Pulmonary artery endothelial cell (primary cell): ENCODE measurements at places on chromosomes 2 and 18.

- no peak for DNase-seq
These were observed 87.8 kb downstream of the PDE11A start for GRCh38 chr2:177984749-177985148.

GRCh38 chr18:60982329-60982695 is 350.9 kb upstream of the CDH20 start:
- no peak for DNase-seq

- DNase-seq = no peak
These were observed 18.2 kb downstream of the GNLY start for GRCh38 chr2:85712336-85712735.

DNA sequence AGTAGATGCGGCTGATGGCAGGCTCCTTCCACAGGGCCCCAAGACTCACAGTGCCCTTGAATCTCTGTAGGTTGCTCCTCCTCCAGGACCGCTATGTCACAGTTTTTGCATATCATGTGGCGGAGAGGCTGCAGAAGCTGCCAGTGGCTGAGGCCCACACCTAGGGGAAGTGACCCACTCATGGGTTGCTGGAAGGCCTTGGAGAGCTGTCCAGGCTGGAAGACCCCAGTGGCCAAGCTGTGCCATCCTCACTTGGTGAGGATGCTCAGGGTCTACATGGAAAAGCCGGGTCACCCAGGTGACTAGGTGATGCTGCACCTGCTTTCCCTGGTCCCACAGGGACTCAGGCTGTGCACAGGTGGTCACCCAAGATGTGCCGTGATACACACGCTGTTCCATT is 90.6 kb downstream of the SEPTIN10 start:
- DNase-seq = no peak

DNA sequence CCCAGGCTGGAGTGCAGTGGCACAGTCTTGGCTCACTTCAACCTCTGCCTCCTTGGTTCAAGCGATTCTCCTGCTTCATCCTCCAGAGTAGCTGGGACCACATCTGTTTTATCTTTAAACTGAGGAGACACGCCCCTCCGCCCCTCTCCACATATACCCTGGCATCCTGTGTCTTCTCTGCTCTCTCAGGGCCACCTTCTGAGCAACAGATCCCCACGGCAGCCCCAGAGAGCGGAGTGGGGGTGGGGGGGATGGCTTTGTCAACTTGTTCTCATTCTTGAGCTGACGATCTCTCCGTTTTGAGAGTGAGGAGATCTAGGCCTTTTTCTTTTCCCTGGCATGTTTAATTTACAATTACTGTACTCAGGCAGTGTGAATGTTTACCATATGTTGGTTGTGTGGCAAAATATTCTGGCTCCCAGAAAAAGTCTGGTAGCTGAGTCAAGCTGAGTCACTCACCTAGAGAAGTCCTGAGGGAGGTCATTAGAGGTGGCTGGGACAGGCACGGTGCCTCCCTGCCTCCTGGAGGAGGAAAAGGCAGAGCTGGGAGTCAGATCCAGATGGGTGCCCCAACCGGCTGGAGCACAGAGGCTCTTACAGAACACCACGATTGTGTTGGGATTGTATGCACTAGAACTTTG is 19.5 kb upstream of the ID2 start:
- no peak for DNase-seq

- no peak for DNase-seq
These were observed 104.3 kb upstream of the ST6GAL2 start for GRCh38 chr2:106990297-106990696.

- DNase-seq = no peak
These were observed 6.7 kb downstream of the ZNF521 start for GRCh38 chr18:25345081-25345866.

GRCh38 chr2:56309626-56310170 is 125.9 kb downstream of the CCDC85A start:
- DNase-seq = no peak

- no peak for DNase-seq
These were observed 24.0 kb downstream of the KCNIP3 start for GRCh38 chr2:95320986-95321767.

- DNase-seq = no peak
These were observed 233.8 kb upstream of the NOL4 start for GRCh38 chr18:34458410-34458977.

DNA sequence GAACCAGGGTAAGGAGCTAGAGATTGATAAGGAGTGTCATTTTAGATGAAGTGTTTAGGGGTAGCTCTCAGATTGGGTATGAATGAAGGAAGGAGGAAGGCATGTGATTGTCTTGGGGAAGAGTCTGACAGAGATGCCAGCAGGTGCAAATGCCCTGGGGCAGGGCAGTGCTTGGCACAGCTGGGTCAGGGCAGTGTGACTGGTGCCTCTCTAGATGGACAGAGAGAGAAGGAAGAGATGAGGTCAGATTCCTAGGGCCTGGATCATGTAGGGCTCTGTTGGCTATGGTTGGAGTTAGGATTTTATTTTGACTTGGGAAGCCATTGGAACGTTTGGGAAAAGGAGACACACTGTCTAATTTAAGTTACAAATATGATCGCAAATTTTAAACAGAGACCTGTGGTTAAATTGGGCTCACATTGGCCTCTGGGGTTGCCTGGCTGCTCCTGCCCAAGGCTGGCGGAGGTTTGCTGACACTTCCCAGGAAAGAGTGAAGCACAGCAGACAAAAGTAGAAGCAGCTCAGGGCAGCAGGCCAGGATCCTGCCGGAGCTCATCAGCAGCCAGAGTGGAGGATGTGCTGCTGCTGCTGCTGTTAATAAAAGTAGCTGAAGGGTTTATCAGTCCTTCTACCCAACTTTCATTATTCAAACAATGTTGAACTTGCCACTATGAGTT is 32.7 kb upstream of the FHL2 start:
- DNase-seq = no peak

- DNase-seq = no peak
These were observed 833.7 kb upstream of the CHAC2 start for GRCh38 chr2:52933878-52934277.

DNA sequence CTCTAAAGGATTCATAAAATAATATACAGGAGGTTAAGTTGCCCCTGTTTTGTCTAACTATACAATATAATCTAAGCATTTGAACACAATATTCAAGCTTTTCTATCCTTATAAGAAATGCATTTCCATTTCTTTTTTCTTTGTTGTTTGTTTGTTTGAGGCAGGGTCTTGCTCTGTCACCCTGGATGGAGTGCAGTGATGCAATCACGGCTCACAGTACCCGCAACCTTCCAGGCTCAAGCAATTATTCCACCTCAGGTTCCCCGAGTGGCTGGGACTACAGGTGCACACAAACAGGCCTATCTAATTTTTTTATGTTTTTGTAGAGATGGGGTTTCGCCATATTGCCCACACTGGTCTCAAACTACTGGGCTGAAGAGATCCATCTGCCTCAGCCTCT is 307.8 kb downstream of the ZNF804A start:
- no peak for DNase-seq

DNA sequence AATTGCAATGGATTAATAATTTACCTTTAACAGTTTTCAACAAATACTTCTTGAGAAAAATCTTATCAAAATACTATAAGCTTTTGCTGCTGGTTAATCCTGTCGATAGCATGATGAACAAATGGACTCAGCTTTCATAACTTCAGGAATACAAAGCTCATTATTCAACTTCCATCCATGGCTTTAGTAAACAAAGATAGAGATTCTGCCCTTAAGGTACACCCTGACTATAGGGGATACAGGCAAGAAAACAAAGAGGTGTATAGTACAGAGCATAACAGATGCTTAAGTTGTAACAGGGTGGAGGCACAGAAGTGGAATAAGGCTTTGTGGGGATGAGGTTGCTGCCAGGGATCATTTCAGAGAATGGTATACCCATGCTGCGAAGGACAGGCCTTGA is 272.5 kb upstream of the STON1 start:
- no peak for DNase-seq

- DNase-seq = no peak
These were observed 63.1 kb downstream of the AAK1 start for GRCh38 chr2:69580486-69580885.

GRCh38 chr2:42969231-42970150 is 177.1 kb upstream of the HAAO start:
- DNase-seq = no peak

DNA sequence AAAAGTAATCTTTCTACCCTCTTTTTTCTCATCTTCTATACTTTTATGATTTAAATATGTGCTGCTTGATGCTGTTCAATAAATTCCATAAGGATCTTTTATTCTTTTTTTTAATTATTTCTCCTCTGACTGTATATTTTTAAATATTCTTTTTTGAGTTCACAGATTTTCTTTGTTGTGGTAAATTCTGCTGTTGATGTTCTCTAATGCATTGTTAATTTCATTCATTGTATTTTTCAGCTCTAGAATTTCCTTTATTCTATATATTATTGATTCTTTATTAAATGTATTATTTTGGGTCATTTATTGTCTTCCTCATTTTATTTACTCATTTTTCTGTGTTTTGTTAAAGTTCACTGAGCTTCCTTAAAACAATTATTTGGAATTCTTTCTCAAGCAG is 260.9 kb downstream of the ZNF804A start:
- DNase-seq = no peak

DNA sequence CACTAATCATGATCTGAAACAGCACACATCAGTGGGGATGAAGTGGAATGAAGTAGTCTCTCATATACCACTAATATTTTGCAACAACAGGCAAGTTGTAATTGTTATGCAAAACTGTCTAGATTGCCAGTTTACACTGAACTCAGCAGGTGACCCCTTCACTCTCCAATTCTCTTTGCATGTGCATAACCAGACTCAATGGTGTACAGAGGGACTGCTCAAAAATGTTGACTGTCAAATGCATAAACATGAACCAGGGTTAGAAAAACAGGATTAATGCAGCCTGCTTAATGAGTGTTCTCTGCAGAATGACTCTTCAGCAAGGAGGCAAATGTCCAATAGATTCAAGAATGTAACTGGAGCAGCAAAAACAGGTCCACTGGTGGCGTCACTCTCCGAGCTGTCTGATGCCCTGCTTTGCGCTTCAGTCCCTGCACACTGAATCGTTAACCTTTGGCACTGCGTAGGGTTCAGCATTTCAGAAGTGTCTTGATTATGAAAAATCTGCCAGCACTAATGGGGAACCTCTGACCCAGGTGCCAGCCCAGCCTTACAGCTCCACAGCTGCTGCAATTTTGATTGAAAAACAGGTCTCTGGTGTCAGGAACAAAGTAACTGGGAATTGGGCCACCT is 209.3 kb downstream of the TDRD15 start:
- no peak for DNase-seq

GRCh38 chr18:37612524-37613252 is 47.1 kb upstream of the CELF4 start:
- no peak for DNase-seq

GRCh38 chr18:10207682-10208345 is 246.6 kb upstream of the APCDD1 start:
- DNase-seq = no peak

GRCh38 chr2:102037681-102038080 is 45.9 kb downstream of the IL1R2 start:
- DNase-seq = no peak

- no peak for DNase-seq
These were observed 62.1 kb downstream of the LRRFIP1 start for GRCh38 chr2:237689336-237690131.

DNA sequence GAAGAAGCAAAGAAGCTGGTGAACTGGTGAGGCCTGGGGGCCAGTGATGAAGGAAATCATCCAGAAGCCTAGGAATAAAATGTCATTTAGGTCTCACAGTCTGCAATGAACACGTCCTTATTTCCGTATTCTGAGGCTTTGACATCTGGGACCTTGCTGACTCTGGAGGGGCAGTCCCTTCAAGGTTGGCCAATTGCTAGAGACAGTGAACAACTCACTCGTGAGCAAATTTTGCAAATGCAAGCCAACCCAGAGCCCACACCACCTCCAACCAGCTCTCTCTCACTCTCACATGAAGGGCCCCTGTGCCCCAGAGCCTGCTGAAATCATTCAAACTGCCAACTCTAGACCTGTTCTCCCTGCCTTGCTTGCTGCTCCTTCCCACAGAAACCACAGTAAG is 279.1 kb upstream of the LYPD1 start:
- DNase-seq = no peak

GRCh38 chr2:172153156-172153555 is 50.5 kb upstream of the DLX2 start:
- DNase-seq = no peak

DNA sequence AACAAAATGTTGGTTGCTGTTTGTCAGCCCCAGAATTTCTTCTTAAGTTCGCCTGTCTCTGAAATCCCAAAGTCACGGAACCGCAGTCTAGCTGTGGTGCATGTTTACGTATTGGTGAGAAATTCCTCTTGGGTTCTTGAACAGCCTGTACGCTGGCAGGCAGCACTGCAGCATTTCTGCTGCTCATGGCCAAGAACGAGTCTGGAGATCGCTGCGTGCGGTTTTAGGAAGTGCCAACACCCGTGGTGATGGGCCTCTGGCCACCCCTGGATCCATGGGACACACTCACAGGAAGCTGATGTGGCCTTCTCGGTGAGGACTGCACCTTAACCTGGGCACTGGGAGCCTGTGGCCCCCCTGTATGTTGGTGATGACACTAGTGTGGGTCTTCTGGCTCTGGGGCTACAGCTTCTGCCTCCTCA is 23.7 kb downstream of the ASB1 start:
- no peak for DNase-seq

- no peak for DNase-seq
These were observed 48.1 kb upstream of the SMAD2 start for GRCh38 chr18:47978603-47979002.

DNA sequence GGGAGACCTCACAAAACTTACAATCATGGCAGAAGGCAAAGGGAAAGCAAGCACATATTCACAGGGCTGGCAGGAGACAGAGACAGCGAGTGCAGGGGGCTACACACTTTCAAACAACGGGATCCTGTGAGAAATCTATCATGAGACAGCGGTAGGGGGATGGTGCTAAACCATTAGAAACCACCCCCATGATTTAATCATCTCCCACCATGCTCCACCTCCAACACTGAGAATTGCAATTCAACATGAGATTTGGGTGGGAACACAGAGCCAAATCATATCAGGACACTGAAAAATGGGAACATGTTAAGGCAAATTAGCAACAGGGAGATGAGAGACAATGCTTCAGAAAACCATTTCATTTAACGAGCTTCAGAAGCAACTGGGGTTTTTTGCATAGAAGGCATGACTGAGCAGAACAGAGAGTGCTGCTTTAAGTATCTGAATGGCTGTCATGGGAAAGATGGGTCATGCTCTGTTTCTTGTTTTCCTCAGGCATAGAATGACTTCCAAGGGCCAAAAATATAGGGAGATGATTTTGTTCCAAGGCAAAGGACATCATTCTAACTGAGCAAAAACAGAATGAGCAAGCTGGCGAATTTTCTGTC is 100.8 kb upstream of the MAP2 start:
- DNase-seq = no peak

- no peak for DNase-seq
These were observed 121.8 kb upstream of the SMAD7 start for GRCh38 chr18:49072524-49072934.

- no peak for DNase-seq
These were observed 188.8 kb downstream of the ACKR3 start for GRCh38 chr2:236758406-236758805.
